Stimulated activated CD4-positive, alpha-beta T cell treated with anti-CD3 and anti-CD28 coated beads, Interleukin-1b, Interleukin-23, amount 100 ng/mL, for 1 hour (primary cell): ENCODE measurements at places on chromosomes 16 and 17.

DNA sequence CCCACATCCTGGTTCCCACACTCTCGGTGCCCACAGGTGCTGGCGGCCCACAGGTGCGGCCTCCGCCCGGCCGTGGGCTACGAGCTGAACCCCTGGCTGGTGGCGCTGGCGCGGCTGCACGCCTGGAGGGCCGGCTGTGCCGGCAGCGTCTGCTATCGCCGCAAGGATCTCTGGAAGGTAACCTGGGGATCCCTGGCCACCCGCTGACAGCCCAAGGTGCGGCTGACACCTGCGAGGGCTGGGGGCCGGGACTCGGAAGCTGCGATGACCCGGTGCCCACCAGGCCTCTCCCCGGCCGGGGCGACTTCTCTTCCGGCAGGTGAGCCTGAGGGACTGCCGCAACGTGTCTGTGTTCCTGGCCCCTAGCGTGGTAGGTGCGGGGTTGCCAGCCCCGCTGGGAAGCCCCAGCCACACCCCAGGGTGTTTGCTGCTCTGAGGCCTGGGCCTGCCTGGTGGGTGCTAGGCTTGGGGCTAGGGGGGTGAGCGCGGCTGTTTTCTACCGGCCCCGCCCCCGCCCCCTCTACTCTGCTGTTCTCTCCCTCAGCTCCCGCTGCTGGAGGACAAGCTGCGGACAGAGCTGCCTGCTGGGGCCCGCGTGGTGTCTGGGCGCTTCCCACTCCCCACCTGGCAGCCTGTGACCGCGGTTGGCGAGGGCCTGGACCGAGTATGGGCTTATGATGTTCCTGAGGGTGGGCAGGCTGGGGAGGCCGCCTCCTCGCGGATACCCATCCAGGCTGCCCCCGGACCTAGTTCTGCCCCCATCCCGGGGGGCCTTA lies 1.0 kb downstream of the ANTKMT start:
- DNase-seq, result no peak

- no peak for DNase-seq
Observed at GRCh38 chr17:13597723-13598347, 3.9 kb downstream of the HS3ST3A1 start.

DNA sequence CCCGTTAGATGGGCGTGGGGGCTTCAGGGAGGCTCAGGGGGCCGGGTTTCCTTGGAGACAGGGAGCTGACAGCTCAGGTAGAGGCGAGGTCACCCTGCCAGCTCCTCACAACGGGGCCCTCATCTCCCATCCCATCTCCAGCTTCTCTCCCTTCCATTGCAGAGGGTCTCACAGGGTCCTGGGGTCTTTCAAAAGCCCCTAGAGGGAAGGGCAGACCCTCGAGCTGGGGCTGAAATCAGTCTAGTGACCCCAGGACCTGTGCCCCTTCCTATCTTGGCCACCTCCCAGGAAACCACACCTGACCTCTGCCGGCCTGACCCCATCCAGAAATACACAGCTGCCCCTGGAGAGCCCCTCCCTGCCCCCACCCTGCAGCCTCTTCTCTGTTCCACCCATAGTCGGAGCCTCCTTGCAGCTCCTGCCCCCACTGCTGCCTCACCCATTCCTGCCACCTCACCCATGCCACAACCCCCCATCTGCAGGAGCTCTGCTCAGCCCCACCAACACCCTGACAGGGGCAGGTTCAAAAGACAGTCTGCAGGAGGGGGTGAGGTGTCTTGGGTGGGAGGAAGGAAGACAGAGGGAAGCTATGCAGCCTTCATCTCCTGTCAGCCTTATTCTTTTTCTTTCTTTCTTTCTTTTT lies 23.4 kb downstream of the PIK3R5 start:
- DNase-seq, result no peak

DNA sequence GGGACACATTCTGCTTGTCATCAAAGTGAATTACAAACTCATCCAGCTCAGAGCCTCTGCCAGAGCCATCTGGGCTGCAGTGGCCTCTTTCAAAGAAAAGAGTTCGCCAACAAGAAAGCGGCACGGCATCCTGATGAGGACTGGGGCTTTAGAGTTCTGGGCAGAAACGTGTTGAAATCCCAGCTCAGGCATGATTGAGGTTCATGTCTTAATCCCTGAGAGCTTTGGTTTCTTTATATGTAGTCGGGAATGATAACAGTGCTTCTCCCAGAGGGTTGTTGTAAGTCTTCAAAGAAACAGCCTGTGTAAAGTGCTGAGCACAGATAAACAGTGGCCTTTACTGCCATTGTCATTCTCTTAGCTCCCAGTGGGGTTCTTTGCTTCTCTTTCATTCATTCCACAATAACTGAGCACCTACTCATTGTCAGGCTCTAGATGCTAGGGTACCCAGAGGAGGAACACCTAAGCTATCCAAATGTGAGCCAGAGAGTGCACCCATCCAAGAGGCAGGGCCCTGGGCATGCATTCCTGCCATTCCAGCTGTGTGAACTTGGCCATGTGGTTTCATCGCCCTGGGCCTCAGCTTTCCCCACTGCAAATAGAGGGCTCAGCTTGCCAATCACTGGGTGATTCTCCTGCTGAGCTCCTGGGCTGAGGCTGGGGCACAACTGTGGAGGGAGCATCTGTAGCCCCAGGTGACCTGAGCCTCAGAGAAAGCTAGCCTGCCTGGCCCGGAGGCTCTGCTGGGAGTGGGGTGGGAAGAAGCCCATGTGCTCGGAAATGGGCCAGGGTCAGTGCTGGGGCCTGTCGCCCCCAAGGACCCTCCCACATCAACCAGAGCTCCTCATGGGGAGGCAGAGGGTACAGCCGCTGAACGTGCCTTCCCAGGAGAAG lies 38.3 kb upstream of the CRHR1 start:
- no peak for DNase-seq

- DNase-seq, result no peak
Observed at GRCh38 chr16:47047524-47048203, 74.2 kb upstream of the DNAJA2 start.

DNA sequence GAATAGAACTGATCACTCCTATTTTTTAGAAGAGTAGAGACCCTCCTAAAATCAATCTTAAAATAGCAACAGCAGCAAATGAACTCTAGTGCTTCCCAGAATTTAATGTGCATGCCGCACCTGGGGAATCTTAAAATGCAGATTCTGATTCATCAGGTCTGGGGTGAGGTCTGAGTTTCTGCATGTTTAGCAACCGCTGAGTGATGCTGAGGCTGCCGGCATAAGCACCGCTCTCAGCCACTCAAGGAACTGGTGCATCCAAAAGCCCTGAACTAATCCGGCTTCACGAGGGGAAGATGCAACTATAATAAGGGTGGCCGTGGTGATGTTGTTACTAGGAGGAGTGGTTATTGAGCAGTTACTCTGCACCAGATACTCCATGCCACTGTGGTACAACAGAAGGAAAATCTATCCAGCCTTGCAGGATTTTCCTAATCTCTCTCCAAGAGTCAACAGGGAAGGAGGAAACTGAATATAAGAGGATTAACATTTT lies 19.7 kb downstream of the SDK2 start:
- no peak for DNase-seq

GRCh38 chr17:27879987-27880608 lies 13.1 kb downstream of the LYRM9 start:
- no peak for DNase-seq

DNA sequence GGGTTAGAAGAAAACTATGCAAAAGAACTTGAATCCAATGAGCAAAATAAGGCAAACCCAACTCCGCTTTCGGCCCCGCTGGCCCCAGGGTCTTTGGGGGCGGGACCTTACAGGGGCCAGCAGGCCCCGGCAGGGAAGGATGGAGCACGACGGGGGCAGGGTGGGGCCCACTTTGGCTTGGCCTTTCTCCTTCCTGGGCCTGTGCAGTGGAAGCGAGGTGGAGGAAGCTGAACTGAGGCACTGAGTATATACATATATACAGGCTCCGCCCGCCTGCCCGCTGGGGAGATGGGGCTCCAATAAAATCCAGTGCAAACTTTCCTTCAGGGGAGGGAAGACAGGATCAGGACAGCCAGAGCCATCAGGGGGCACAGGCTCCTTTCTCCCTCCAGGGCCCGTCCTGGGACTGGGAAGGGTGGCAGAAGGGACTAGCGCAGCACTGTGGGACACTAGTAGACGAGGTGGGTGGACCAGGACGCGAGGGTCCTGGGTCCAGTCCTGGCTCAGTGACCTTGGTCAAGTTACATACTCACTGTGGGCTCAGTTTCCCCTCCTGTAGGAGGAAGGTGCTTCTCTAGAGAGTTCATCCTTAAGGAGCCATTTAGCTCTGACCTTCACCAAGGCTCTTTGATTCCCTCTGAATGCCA lies 20.9 kb upstream of the MPO start:
- DNase-seq, result no peak

DNA sequence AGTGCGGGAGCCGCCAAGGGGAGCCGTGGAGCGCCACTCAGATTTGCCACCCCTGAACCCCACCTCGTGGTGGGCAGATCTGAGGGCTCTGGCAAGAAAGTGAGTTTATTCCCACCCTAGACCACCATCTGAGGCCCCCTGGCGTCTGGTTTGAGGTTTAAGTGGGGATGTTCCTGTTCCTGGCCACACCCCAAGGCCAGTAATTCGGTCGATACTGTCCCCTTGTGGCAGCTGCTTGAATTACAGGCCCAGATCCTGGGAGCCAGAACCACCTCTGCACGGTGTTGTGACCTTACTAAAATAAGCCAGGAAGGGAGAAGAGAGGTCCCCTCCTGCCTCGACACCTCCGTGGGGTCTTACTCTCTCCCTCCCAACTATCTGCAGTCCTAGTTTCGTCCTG lies 3.3 kb upstream of the LAT start:
- no peak for DNase-seq

GRCh38 chr16:26976873-26977272 lies 89.9 kb upstream of the C16orf82 start:
- no peak for DNase-seq

DNA sequence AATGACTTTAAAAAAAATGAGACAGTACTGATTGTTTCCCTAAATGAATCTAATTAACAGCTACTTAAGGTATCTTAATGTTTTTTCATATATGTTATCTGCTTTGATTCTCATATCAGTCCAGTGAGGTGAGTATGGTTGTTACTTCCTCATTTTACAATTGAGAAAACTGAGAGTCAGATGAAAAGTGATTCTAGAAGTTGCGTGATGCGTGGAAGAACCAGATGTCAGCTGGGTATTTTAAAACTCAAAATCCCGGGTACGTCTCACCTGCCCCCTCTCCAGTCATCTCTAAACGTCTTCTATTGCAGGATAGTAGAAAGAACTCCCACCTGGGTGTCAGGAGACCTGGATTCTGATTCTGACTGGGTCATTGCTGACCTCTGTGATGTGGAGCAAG lies 89.2 kb downstream of the MAP2K6 start:
- no peak for DNase-seq
